ENCODE measurements at places on chromosomes 3 and 15. TPM values are rescaled to one million over a fixed set of nuclear protein-coding genes. Genes with fewer than 3 reads are reported as not detected.
A peak's percentile ranks its signal among the peaks of the same experiment; 100 is the strongest.

The FAM107A gene
- 93.4 TPM for total RNA-seq

GRCh38 chr3:100403362-100404249 is 2.3 kb downstream of the LNP1 start:
- no peak for DNase-seq
- peaks cover 10% of the 10 kb centered on the region for H3K4me1 ChIP-seq
- H3K36me3 ChIP-seq = no peaks in the 10 kb centered on the region

GRCh38 chr3:41434781-41435180 is 235.5 kb downstream of the CTNNB1 start:
- H3K27ac ChIP-seq = no peak overlapping the region
- DNase-seq = no peak
- H3K4me1 ChIP-seq = no peaks in the 10 kb centered on the region
- no peaks in the 10 kb centered on the region for H3K36me3 ChIP-seq
- H3K4me3 ChIP-seq = no peak overlapping the region
- no peaks in the 10 kb centered on the region for H3K27me3 ChIP-seq

DNA sequence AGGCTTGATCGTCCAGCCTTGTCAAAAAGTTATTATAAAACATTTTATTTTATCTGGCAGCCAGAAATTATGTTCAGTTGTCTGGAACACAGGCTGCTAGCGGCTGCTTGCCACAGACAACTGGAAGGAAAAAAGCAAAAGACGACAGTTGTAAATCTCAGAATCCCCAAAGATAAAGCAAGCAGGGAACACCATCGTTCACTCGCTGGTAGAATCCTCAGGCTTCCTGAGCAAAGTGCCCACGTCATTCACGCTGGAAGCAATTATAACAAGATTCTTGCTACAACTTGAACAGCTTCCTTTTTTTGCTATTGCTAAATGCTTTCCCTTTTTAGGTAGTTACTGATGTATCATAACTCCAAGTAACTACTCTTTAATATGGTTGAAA is 33.6 kb downstream of the ADAMTS17 start:
- H3K36me3 ChIP-seq = no peaks in the 10 kb centered on the region
- H3K4me1 ChIP-seq = peaks cover 27% of the 10 kb centered on the region
- H3K27me3 ChIP-seq = no peaks in the 10 kb centered on the region
- H3K27ac ChIP-seq = peak overlapping the region; percentile 59
- no peak for DNase-seq
- H3K4me3 ChIP-seq = peak overlapping the region; percentile 60

GRCh38 chr15:96089405-96090058 is 241.0 kb upstream of the NR2F2 start:
- H3K4me1 ChIP-seq = peaks cover 2% of the 10 kb centered on the region
- no peaks in the 10 kb centered on the region for H3K36me3 ChIP-seq
- DNase-seq = no peak
- no peak overlapping the region for H3K4me3 ChIP-seq

- no peak overlapping the region for H3K27ac ChIP-seq
- H3K27me3 ChIP-seq = no peaks in the 10 kb centered on the region
- H3K36me3 ChIP-seq = peaks cover 85% of the 10 kb centered on the region
- DNase-seq = no peak
- H3K4me1 ChIP-seq = no peaks in the 10 kb centered on the region
These were observed 36.1 kb downstream of the PBRM1 start for GRCh38 chr3:52649461-52650210.

The KNSTRN gene
- total RNA-seq = 5.1 TPM
